ENCODE measurements at places on chromosomes 5 and 9.

DNA sequence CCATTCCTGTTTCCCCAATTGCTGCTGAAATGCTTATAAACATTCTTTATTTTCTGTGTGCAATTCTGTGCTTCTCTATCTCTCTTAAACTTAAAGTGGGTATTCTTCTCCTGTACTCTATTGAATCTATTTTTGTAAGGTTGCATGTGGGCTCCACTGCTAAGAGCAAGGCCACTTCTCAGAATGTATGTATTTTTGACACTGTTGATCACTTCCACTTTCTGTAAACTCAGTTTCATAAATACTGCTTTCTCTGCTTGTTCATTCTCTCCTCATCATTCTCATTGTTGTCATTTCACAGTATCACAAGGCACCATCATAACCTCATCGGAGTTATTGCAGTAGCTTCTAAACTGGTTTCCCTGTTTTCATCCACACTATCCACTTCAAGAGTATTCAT is 483.0 kb upstream of the CDH18 start:
- DNase-seq, result no peak

- DNase-seq, result no peak
Measured at GRCh38 chr5:133124891-133125290, 73.1 kb downstream of the HSPA4 start.

DNA sequence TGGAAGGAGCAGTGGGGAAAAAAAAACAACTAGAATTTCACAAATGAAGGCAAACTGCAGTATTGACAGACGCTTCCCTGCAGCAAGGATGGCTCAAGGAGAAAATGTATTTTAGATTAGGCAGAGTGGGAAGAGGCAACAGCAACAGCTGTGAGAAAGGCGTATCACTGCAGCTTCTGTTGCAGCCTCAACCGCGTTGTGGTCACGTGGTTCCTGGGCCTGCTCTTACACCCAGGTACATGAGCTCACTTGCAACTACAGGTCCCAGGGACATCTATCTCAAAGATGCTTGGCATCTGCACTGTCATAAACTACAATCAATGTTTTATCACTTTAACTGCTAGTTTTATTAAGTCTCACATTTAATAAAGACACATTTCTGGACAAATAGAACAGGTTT is 36.0 kb upstream of the GOLM1 start:
- DNase-seq, result no peak

DNA sequence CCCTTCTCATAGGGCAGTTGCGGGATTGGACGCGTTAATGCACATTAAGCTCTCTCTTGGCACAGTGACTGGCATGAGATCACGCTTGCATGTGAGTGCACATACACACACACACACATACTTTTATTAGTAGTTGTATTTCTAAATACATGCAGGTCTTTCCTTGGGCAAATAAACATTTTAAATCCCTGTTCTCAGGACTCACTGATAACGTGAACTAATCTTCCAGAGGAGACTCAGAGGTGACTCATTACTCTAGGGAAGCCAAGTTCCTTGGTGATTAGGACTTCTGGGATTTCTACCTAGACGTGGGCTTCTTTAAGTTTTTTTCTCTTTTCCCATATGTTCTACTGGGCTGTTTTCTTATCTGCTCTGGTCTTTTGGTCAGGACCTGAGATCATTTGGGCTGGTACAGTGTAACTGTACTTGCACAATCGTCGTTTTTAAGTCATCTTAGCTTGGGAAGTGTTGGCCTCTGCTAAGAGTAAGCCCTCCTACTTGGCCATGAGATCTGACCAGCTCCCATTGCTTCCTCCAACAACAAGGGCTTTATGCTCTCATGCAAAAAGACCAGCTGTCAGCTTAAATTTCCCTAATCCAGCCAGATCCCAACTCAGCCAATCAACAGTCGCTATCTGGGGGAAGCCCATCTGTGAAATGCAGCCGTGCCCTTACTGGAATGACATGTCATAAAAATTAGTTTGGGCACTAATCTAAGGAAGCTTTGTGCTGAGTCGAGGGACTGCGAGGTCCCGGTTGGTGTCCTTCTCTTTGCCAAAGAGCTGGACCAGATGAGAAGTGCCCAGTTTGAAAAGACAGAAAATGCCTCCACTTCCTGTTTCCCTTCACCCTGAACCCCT is 176.4 kb upstream of the ANKRD55 start:
- peak; percentile 86 for DNase-seq

- DNase-seq, result no peak
Measured at GRCh38 chr5:81787474-81788242, 36.8 kb upstream of the SSBP2 start.

Measured in DMS 273 treated with DMSO at 0.1 percent for 48 hours (cell line).